NCI-H2029 (cell line): ENCODE measurements at places on chromosomes 11 and 22.

DNA sequence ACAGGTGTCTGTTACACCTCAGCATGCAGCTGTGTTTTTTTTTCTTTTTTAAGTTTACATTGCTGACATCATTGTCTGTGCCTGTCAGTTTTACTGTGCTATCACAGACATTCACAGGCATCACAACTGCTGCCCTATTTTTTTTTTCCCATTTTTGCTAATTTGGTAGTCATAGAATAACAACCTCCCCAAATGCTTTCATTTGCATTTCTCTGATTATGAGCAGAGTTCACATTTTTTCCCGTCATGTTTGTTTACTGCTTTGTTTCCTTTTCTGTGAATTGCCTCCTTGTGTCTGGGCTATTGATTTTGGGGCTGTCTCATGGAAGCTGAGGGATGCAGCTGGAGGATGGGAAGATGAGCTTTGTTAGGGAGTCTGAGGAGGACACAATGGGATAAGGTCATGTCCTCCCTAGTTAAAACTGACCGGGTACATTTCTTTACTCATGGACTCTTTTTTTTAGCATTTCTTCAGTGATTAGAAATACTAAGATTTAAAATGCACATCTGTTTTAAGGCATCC lies 155.1 kb downstream of the LDLRAD3 start:
- DNase-seq: no peak

- DNase-seq: no peak
Observed at GRCh38 chr11:97754976-97755375, 1265.8 kb upstream of the CNTN5 start.

DNA sequence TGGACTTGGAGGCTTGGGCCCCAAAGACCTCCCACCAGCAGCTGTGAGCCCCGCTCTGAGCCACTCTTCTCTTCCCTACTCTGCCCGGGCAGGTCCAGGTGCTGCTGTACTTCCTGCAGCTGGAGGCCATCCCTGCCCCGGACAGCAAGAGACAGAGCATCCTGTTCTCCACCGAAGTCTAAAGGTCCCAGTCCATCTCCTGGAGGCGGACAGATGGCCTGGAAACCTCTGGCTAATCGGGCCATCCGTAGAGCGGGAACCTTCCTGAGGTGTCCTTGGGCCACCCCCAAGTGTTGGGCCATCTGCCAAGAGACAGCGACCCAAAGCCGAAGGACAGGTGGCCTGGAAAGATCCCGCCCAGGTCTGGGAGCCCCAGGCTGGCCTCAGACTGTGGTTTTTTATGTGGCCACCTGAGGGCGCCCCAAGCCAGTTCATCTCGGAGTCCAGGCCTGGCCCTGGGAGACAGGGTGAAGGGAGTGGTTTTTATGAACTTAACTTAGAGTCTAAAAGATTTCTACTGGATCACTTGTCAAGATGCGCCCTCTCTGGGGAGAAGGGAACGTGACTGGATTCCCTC lies 135.1 kb downstream of the BCR start:
- no peak for DNase-seq

GRCh38 chr11:118058311-118059245 lies 18.3 kb upstream of the TMPRSS4 start:
- no peak for DNase-seq

DNA sequence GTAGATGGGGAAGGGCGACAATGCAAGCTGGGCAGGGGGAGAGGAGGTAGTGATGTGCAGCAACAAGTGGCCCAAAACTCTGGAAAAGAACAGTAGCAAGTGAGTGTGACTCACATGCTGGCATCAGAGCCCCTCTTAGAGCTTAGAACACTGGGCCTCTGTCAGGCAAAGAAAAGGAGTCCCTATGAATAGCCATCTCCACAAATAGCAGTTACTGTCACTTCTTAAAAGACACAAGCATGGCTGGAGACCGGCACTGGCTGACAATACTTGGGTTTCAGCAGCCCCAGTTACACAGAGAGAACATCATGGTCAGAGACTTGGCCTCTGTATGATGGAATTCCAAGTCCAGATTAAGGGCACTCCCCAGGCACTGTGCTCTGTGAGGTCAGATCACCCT lies 58.2 kb downstream of the PRCP start:
- no peak for DNase-seq

DNA sequence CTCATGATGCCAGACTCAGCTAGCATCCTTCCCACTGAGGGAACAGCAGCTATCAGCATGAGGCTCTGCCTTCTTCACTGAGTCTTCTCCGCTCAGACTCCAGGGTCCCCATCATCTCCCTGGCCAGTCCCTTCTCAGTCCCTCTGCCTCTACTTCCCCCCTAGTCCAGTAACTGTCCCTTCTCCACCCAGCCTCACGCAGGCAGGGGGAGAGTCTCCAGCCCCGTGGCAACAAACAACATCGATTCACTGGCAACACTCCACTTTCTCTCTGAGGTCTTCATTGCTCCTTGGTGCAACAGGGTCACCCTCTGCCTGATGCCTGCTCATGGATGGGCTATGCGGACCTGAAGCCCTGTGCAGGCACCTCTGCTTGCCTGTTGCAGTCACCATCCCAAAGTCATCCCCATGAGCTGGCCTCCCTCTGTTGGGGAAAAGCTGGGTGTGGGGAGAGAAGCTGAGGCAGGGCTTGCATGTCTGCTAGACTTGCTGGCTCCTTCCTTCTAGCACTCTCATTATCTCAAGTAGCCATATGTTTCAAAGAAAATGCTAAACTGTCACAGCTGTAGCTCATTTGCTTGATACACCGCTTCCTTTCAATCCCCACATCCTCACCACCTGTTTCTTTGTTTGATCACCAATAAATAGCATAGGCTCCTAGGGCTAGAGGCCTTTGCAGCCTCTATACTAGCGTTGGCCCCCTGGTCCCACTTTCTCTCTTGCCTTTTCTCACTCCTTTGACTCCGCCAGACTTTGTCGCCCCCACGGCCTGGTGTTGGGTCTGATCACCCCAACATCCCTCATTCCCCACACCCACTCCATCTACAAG lies 4.3 kb upstream of the BCR start:
- DNase-seq: no peak

DNA sequence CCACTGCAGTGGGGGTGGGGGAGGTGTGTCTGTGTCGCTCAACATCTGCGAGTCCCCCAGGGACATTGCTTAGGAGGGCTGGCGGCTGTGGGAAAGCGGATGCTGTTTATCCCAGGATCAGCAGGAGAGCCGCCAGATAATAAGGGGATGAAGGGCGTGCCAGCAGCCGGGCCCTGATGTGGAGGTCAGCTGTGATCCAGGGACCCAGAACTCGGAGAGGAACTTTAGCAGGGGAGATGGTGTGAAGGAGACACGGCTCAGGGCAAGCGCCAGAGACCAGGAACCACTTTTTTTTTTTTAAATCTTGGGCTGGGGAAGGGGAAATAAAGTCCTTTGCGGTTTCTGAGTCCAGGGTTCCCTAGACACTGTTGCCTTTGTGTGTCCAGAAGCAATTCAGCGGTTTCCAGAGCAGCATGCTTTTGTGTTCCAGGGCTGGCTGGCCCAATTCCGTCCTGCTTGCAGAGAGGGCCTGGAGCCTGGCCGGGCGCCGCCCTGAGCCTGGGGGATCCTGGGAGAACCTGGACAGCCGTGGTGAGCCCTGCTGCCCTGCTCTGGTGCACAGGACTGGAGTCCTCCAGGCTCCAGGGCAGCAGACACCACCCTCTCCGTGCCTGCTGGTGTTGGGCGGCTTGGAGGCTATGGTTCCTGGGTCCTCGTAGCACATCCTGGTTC lies at the start of gene GRAMD4:
GRAMD4 (plus strand) TSS at position 557 of the 672 bp plus-strand sequence. CDS start 6,414 bp downstream, outside the sequence.
- no peak for DNase-seq

- DNase-seq: no peak
Observed at GRCh38 chr11:60821827-60822599, 19.9 kb upstream of the CCDC86 start.

GRCh38 chr22:20436307-20436767 lies 1.3 kb downstream of the SCARF2 start:
- DNase-seq: no peak

- no peak for DNase-seq
Observed at GRCh38 chr11:100512475-100512874, 174.6 kb upstream of the ARHGAP42 start.

GRCh38 chr22:47044722-47045535 lies 282.5 kb downstream of the TBC1D22A start:
- DNase-seq: no peak

- DNase-seq: no peak
Observed at GRCh38 chr11:99630629-99631028, 609.9 kb downstream of the CNTN5 start.
